ENCODE measurements at places on chromosomes 6 and 20.

DNA sequence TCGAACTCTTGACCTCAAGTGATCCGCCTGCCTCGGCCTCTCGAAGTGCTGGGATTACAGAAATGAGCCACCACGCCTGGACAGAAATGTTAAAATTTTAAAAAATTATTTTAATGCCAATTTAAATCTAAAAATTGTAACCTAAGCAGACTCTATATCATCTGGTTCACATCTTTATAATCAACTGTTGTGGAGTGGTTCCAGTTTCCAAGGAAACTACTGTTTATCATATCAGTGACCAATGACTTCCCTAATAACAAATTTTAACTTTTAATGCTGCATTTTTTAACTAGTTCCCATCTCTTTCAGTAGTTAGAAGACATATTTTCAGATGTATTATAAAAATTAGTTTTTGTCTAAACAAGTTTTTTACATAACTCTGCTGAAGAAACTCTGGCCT lies 5.2 kb upstream of the BTN3A2 start:
- no peak for DNase-seq

- no peak for DNase-seq
Observed at GRCh38 chr6:160408528-160408927, 60.4 kb downstream of the SLC22A3 start.

- DNase-seq: no peak
Observed at GRCh38 chr6:109824105-109824504, 133.0 kb downstream of the FIG4 start.

DNA sequence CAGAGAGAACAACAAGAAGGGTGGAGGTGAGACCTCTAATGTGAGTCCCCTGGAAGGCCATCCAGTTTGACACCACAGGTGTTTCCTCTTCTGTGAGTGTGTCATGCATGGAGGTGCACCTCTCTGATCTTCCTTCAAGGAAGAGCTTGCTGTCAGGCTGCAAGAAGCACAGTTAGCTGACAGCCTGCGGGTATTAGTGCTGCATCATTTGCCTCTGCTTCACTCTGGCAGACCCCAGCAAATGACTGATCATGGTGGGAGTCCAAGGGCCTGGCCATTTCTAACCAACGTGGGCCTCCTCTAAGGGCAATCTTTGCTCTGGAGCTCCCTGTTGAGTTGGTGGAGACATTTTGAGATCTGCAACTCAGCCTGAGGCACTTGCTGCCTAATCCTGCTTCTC lies 206.3 kb downstream of the EPHA7 start:
- DNase-seq: no peak

DNA sequence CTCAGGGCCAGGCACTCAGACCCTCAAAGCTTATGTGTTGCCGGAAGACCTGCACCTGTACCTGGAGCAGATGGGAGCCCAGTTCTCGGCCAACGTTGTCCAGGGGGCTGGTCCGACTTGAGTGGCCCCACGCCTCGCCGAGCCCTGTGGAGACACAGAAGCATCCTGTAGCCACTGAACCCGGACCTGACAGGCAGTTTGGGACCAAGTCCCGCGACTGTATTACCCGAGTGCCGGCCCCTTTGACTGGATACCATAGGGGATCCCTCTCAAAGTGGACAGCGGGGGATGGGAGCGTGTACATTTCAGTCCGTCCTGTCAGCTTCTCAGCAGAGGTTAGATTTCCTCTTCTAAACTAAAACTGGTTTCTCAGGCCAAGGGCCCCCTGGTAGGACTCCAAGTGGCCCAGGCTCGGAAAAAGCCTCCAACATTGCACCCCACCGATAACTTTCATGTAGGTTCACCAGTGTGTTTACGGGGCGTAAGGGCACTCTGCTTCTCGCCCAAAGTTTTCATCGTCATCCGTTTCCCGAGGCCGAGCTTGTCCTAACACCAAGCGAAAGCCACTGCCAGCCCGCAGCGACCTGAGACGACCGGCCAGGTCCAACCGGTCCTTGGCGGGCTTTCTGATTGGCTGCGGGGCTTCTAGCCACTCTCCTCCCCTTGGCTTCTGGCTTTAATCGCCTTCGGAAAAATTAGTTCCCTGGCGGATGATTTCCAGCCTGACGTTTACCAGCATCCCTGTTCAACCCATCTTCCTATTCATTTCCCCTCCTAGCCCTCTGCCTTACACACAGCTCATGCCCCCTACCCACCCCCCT lies 10.8 kb downstream of the SIM1 start:
- no peak for DNase-seq

Measured in activated CD4-positive, CD25-positive, alpha-beta regulatory T cell treated with anti-CD3 and anti-CD28 coated beads, Interleukin-2, amount 50 U/mL, for 72 hours (primary cell).